ENCODE measurements at places on chromosomes 11 and 22.
A peak's percentile ranks its signal among the peaks of the same experiment; 100 is the strongest.

DNA sequence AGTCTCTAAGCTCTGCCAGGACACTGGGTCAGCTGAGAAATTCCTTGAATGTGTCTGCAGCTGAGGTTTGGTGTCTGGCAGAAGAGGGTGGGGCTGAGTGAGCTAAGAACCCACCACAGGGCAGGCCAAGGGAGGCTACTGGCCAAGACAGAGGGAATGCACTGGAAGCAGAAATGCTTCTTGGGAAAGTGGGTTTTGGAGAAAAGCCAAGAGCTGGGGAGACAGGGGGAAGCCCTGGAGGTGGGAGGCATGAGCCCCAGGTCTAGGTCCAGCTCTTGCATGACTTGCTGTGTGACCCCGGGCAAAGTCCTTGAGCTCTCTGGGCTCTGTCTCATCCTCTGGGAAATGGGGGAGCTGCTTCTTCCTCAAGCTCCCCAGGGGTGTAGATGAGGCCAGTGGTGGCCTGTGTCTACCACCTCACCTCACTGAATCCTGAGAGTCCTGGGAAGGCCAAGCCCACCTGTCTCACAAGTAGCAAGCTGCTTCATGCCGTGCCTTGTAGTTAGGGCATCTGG, 2.3 kb downstream of the MMP11 start:
- peak overlapping the region; percentile 0 for H3K27ac ChIP-seq
- no peak overlapping the region for H3K4me3 ChIP-seq
- no peak for DNase-seq
- H3K27me3 ChIP-seq, result no peaks in the 10 kb centered on the region
- H3K4me1 ChIP-seq, result peaks cover 40% of the 10 kb centered on the region

DNA sequence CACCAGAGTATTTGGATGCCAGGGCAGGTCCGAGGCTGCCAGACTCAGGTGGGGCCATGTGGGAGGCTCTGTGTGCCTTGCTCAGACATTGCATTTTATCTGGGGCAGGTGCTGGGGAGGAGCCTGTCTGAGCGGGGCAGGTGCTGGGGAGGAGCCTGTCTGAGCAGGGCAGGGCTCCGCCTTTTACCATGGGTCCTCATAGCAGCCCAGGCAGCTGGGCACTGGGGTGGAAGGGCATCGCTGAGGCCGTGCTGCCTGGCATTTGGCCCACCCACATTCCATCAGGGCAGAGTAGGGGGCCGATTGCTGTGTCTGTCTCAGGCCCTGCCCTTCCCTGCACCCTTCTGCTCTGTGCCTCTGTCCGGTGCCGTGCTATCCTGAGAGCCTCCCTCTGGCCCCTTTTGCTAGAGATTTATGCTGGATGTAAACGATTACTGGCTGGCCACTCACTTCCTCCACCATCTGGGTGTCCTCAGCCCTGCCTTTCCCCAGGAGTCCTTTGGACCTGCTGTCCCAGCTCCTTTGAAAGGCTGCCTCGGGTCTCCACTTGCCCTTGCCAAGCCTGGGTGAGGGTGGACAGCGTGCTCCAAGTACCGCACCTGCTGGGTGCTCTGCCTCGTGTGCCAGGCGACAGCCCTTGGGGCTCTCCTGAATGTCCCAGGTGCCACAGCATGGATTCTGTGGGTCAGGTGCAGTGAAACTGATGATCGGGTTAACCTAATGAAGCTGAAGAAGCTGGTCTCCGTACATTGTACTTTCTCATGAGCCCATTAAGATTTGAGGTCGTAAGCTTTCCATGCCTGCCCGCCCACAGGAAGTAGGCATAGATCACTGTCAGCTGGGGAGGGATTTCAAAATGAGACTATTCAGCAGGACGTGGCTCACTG, 281.6 kb downstream of the TBC1D22A start:
- no peaks in the 10 kb centered on the region for H3K36me3 ChIP-seq
- DNase-seq, result peak; percentile 61
- no peak overlapping the region for H3K27ac ChIP-seq
- H3K4me1 ChIP-seq, result no peaks in the 10 kb centered on the region
- no peaks in the 10 kb centered on the region for H3K27me3 ChIP-seq

GRCh38 chr11:12746593-12747097, 72.4 kb downstream of the TEAD1 start:
- no peaks in the 10 kb centered on the region for H3K27me3 ChIP-seq
- no peaks in the 10 kb centered on the region for H3K36me3 ChIP-seq
- peak; percentile 77 for DNase-seq
- no peak overlapping the region for H3K4me3 ChIP-seq
- H3K4me1 ChIP-seq, result peaks cover 68% of the 10 kb centered on the region

DNA sequence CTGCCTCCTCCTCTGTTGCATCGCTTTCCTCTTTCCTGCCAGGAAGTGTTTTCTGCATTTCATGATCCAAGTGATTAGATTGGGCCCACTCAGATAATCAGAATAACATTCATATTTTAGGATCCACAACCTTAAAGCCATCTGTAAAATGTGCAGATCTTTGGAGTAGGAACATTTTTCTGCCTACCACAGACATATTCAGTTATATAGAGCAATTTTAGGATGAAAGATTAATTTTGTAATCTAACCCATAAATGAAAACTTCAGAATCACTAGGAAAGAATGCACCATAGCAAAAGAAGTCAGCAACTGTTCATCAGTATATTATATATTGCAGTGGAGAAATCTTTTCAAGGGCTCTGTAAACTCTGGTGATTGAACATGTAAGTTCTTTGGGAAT, 659.9 kb upstream of the LUZP2 start:
- no peak overlapping the region for H3K27ac ChIP-seq
- no peaks in the 10 kb centered on the region for H3K36me3 ChIP-seq
- no peak for DNase-seq
- no peak overlapping the region for H3K4me3 ChIP-seq
- H3K27me3 ChIP-seq, result no peaks in the 10 kb centered on the region

DNA sequence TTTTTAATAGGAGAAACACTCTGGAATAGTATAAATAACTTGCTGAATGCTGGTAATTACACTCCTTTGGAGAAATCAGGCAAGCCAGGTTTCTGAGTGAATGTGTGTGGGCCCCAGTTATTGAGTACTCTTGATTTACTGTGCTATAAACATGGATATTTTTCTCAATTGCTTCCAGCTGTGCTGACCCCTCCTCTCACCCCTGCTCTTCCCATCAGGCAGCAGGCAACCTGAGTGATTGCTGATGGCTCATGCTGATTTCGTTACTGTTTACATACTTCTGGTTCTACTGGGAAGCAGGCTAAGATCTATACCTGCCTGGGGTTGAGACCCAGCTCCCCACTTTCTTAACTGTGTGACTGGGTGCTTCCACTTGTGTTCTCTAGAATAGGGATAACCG, 68.5 kb downstream of the DHCR7 start:
- no peaks in the 10 kb centered on the region for H3K27me3 ChIP-seq
- no peaks in the 10 kb centered on the region for H3K36me3 ChIP-seq
- H3K4me3 ChIP-seq, result no peak overlapping the region
- no peak for DNase-seq
- no peak overlapping the region for H3K27ac ChIP-seq

Measured in sigmoid colon (tissue), 7 donors.